ENCODE measurements at places on chromosomes 1 and 21. TPM values are rescaled to one million over a fixed set of nuclear protein-coding genes. Genes with fewer than 3 reads are reported as not detected.

Gene OR2T11
- not detected for total RNA-seq

Gene MTARC1
- 2.9 TPM for total RNA-seq

Gene EDN2
- not detected for total RNA-seq

Gene C1QC
- total RNA-seq, result 2.2 TPM

Gene SEC16B
- total RNA-seq, result 2.9 TPM

Gene BRINP2
- not detected for total RNA-seq

- peaks cover 26% of the 10 kb centered on the region for H3K36me3 ChIP-seq
- peak overlapping the region; percentile 96 for H3K4me3 ChIP-seq
- DNase-seq, result no peak
- H3K4me1 ChIP-seq, result peaks cover 26% of the 10 kb centered on the region
- H3K27ac ChIP-seq, result peak overlapping the region; percentile 62
Observed at GRCh38 chr1:32073299-32074229, 825 bp downstream of the TMEM39B start.

GRCh38 chr1:240575981-240576662 is 35.8 kb downstream of the GREM2 start:
- H3K36me3 ChIP-seq, result no peaks in the 10 kb centered on the region
- H3K27ac ChIP-seq, result peak overlapping the region; percentile 85
- peak; percentile 74 for DNase-seq
- peaks cover 12% of the 10 kb centered on the region for H3K4me1 ChIP-seq

DNA sequence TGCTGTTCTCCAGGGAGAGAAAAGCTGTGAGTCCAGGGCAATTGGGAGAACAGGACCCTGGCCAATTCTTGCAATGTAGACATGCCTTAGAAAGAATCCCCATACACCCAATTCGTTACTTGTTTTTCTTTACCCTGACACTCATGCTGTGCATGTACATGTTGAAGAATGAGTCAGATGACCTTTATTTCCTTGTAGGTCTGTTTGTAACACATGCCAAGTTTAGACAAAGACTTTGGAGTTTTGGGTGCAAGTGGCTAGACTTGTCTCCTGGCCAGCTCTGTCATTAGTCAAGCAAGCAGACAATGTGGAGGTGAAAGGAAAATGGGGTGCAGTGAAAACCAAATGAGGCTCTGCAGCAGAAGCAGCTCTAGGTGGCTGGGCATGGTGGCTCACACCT is 38.1 kb downstream of the GNPAT start:
- H3K36me3 ChIP-seq, result peaks cover 26% of the 10 kb centered on the region
- peaks cover 6% of the 10 kb centered on the region for H3K4me1 ChIP-seq
- H3K27me3 ChIP-seq, result no peaks in the 10 kb centered on the region

DNA sequence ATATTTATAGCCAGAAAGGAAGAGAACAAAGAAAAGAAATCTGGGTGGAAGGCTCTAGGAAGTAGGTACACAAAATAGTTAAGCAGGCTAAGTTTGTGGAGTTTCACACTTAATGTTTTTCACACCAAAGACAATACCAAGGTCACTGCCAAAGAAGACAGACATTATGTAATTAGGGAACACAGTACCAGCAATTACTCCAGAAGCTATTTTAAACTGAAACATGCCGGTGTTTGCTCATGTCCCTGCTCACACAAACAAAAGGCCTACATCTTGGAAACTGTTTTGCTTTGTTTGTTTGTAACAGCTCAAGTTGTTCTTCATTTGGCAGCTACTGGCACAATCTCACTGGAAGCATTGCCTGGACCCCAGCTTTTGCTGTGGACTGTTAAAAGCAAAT is 88.5 kb upstream of the DAB1 start:
- no peak for DNase-seq
- no peak overlapping the region for H3K4me3 ChIP-seq
- H3K27me3 ChIP-seq, result no peaks in the 10 kb centered on the region
- H3K36me3 ChIP-seq, result no peaks in the 10 kb centered on the region
- no peak overlapping the region for H3K27ac ChIP-seq

- peaks cover 11% of the 10 kb centered on the region for H3K4me1 ChIP-seq
- no peaks in the 10 kb centered on the region for H3K27me3 ChIP-seq
- no peak overlapping the region for H3K4me3 ChIP-seq
- H3K36me3 ChIP-seq, result no peaks in the 10 kb centered on the region
- no peak overlapping the region for H3K27ac ChIP-seq
Observed at GRCh38 chr1:204087893-204088528, 15.1 kb downstream of the SOX13 start.

DNA sequence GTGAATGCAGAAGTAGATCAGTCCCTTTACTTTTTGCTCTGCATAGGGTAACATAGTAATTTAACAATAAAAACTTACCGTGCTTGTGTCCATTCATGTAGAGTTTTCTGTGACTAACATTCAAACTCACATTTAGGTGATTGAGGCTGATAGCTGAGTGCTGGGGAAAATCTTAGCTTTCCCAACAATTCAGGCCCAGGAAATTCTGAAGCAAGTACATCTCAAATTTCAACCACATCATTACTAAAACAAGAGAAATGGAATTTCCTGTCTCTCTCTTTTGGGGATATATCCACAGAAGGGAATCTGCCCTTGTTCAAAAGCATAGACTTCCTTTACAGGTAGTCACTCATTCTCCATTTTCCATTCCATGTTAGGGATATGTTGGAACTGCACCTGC is 33.1 kb upstream of the C1orf146 start:
- H3K27me3 ChIP-seq, result no peaks in the 10 kb centered on the region
- H3K4me3 ChIP-seq, result no peak overlapping the region
- H3K4me1 ChIP-seq, result peaks cover 26% of the 10 kb centered on the region
- H3K36me3 ChIP-seq, result no peaks in the 10 kb centered on the region
- no peak overlapping the region for H3K27ac ChIP-seq

GRCh38 chr1:232457595-232457994 is 172.3 kb downstream of the SIPA1L2 start:
- H3K36me3 ChIP-seq, result no peaks in the 10 kb centered on the region
- H3K4me3 ChIP-seq, result no peak overlapping the region
- H3K4me1 ChIP-seq, result no peaks in the 10 kb centered on the region
- H3K27me3 ChIP-seq, result no peaks in the 10 kb centered on the region

- peaks cover 13% of the 10 kb centered on the region for H3K4me1 ChIP-seq
- H3K27me3 ChIP-seq, result no peaks in the 10 kb centered on the region
- no peaks in the 10 kb centered on the region for H3K36me3 ChIP-seq
- no peak overlapping the region for H3K4me3 ChIP-seq
Observed at GRCh38 chr1:13732971-13733667, 33.1 kb downstream of the PRDM2 start.

GRCh38 chr1:208154679-208155642 is 89.2 kb downstream of the PLXNA2 start:
- H3K4me3 ChIP-seq, result no peak overlapping the region
- peaks cover 15% of the 10 kb centered on the region for H3K4me1 ChIP-seq
- H3K27me3 ChIP-seq, result no peaks in the 10 kb centered on the region
- no peaks in the 10 kb centered on the region for H3K36me3 ChIP-seq

DNA sequence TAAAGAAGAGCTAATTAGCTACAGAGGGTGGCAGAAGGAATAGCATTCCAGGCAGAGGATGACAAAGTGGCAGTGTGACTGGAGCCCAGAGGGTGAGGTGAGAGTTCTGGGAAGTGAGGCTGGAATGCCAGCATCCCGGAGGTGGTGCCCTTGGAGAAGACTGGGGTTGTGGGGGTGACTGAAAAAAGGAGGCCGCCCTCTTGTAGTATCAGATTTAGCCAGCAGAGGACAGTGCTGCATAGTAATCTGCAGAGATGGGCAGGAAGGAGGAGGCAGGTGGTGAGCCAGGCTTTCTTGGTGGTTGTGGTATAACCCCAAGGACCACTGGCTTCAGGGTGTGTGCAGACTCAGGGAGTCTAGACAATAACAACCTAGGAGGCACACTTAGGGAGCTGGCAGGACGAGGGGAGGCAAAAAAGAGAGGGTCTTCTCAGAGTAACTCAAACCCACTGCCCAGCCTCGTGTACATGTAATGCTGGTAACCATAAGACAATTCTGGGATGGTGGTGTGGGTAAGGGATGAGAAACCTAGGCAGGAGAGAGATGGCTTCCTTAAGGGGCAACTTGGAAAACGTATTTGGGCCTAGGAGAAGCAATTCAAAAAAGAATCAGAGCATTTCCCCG is 30.5 kb downstream of the MROH7 start:
- peak; percentile 90 for DNase-seq
- H3K36me3 ChIP-seq, result no peaks in the 10 kb centered on the region
- no peaks in the 10 kb centered on the region for H3K27me3 ChIP-seq
- no peaks in the 10 kb centered on the region for H3K4me1 ChIP-seq
- H3K27ac ChIP-seq, result no peak overlapping the region

DNA sequence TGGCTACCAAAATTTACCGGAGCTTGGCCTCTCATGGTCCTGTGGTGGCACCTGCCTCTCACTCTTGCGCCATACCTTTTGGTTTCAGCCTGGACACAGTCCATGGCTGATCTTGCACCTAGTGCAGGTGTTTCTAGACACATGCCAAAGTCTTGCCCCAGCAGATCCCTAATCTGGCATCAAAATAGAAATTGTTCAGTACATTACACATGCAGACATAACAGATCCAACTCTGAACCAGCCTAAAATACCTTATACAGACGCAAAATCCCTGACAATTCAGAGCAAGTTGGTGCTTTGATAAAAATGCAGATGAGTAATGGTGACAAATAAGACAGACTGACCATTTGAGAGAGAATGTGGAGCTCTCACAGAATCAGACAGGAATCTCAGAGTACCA is 44.1 kb downstream of the NGF start:
- peaks cover 40% of the 10 kb centered on the region for H3K4me1 ChIP-seq
- H3K36me3 ChIP-seq, result peaks cover 15% of the 10 kb centered on the region
- peak overlapping the region; percentile 6 for H3K27ac ChIP-seq

- peak; percentile 57 for DNase-seq
- H3K4me1 ChIP-seq, result peaks cover 15% of the 10 kb centered on the region
- no peaks in the 10 kb centered on the region for H3K27me3 ChIP-seq
- H3K4me3 ChIP-seq, result peak overlapping the region; percentile 56
Observed at GRCh38 chr1:27496604-27497155, 6.7 kb upstream of the WASF2 start.

DNA sequence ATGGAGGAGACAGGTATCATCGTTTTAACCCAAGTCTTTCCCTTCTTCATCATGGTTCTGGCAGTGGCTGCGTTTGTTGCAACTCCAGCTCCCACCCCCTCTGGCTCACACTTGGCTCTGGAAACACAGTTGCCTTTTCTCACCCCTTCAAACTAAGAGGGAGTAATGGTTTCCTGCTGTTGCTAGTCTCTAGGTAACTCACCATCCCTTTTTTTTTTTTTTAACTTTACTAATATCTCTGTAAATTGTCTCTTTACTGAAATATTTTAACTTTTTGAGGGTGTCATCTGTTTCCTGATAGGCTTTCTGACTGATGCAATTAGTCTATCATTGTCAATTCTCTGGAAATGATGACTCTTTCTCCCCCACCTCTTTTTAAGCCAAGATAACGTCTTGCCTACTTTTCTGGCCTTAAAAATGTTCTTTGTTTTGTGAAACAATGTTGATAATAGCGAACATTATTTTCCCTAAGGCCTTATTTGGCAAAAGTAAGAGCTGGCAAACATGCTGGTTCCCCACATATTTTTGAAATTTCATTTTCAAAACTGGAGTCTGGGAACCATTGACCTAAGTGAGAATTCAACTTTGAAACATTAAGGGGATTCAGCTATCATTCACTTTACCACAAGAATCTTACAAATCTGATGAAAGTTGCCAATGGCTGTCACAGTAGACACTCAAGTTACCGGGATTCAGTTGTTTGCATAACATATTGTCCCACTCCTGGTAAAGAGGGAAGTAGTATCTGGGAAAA is 85.3 kb downstream of the LEPR start:
- no peaks in the 10 kb centered on the region for H3K27me3 ChIP-seq
- no peaks in the 10 kb centered on the region for H3K36me3 ChIP-seq
- peak overlapping the region; percentile 73 for H3K27ac ChIP-seq
- H3K4me1 ChIP-seq, result peaks cover 42% of the 10 kb centered on the region
- DNase-seq, result no peak

- H3K27me3 ChIP-seq, result no peaks in the 10 kb centered on the region
- DNase-seq, result no peak
- H3K27ac ChIP-seq, result no peak overlapping the region
- no peaks in the 10 kb centered on the region for H3K4me1 ChIP-seq
Observed at GRCh38 chr1:176187001-176187400, 20.1 kb downstream of the COP1 start.

DNA sequence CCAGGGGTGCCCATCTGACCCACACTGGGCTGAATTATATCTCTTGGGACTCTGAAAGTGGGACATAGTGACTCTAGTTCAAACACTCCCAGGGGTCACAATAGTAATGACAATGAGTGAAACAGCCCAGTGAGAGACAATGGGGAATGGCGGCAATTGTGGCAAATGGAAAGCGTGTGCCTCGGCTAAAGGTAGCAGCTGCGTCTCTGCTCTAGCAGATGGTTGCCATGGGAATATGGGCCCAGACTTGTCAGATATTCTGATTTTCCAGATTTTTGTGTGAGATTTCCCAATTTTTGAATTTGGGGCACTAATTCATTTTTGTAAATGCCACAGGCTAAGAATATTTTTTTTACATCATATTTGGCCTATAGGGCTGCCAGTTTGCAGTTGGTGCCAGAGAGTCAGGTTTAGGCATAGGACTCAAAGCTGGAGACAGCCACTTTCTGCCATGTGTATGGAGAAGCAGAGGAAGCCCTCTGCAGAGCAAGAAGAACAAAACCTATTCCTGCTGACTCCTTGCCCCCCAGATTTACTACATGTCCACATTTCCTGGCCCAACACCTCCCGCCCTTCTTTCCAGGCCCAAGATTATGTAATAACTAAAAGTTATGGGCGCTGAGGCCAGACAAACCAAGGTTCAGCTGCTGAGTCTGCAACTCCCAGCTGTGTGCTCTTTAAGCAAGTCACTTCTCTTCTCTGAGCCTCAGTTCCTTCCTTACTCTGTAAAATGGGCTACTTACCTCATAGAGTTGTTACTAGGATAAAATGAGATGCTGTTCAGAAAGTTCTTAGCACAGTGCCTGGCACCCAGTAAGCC is 21.6 kb upstream of the PTP4A2 start:
- H3K36me3 ChIP-seq, result no peaks in the 10 kb centered on the region
- no peak overlapping the region for H3K4me3 ChIP-seq
- H3K27ac ChIP-seq, result no peak overlapping the region

- no peaks in the 10 kb centered on the region for H3K27me3 ChIP-seq
- no peak overlapping the region for H3K4me3 ChIP-seq
- H3K4me1 ChIP-seq, result no peaks in the 10 kb centered on the region
- DNase-seq, result no peak
- H3K36me3 ChIP-seq, result no peaks in the 10 kb centered on the region
Observed at GRCh38 chr1:241926141-241926540, 31.4 kb upstream of the BECN2 start.

All from osteoblast (primary cell).